ENCODE measurements at places on chromosomes 1 and 21.

GRCh38 chr1:91806769-91807700, 78.9 kb downstream of the TGFBR3 start:
- no peak for DNase-seq

DNA sequence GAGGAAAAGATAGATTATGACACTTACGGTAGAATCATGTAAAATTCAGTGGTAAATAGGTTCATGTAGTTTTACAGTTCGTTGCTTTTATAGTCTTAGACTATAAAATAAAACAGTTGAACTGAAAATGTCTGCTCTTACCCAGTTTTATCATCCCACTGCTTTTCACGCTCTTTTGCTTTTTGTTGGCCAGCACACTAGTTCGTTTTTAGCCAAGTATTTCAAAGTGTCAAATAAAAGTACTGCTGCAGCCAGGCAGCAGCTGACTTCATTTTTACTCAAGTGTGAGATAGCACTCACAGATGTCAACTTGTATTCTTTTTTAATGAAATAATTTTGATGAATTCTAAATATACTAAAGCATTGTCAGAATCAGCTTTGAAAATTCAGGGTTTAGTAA, 18.5 kb upstream of the BTG3 start:
- DNase-seq = no peak

GRCh38 chr1:116343019-116343418, 30.0 kb upstream of the ATP1A1 start:
- DNase-seq = no peak

GRCh38 chr1:214455971-214456867, 95.2 kb downstream of the PTPN14 start:
- peak; percentile 24 for DNase-seq

- DNase-seq = no peak
These were observed 136.3 kb downstream of the ACTL8 start for GRCh38 chr1:17891205-17892110.

Measured in HFFc6 (cell line).